ENCODE measurements at places on chromosomes 2 and 18. TPM values are rescaled to one million over a fixed set of nuclear protein-coding genes. Genes with fewer than 3 reads are reported as not detected.

Gene NAT8
- total RNA-seq, result not detected

Gene IL1B
- total RNA-seq, result 9.3 TPM

Gene NOSTRIN
- total RNA-seq, result 46.4 TPM

Gene RAD51AP2
- total RNA-seq, result not detected

Gene UGT1A10
- total RNA-seq, result not detected

Gene PARD3B
- total RNA-seq, result 50.9 TPM

Gene NCKAP5
- 2.4 TPM for total RNA-seq

Gene SLC66A2
- 47.7 TPM for total RNA-seq

Gene MALT1
- 27.4 TPM for total RNA-seq

Gene TNFAIP6
- total RNA-seq, result 5.2 TPM

Gene REEP1
- total RNA-seq, result 36.3 TPM

Data from aorta (tissue), 5 donors.